Activated T-cell treated with anti-CD3 and anti-CD28 coated beads, Interleukin-2, amount 50 U/mL, for 48 hours (primary cell): ENCODE measurements at places on chromosomes 13 and 19.

- DNase-seq = no peak
Measured at GRCh38 chr19:4622695-4623421, 16.5 kb upstream of the TNFAIP8L1 start.

- DNase-seq = no peak
Measured at GRCh38 chr19:33226550-33227241, 1.0 kb upstream of the SLC7A10 start.

DNA sequence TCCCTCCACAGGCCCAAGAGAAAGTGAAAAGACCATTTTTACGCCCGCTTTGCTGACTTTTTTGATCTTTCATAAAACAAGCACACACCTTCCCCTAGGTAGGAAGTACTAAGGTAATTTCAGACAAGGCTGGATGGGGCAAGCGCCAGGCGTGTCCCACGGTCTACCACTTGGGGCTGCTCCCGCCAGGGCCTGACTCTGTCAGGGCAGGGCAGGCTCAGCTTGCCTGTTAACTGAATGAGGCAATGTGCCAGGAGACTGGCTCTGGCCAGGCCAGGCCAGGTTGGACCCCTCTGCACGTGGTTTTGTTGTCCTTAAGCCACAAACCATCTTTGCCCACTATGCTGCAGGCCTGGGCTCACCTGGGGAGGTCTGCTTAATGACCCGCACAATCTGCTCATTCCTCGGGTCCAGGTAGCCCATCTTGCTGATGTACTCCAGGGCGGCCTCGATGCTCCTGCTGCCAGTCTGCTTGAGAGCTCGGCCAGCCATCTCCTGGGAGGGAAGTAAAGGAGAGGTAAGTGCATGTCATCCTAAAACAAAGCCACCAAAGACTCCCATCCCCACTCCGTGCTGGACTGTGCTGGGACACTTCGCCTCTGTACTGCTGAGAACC is 70.4 kb downstream of the LATS2 start:
- DNase-seq = no peak

DNA sequence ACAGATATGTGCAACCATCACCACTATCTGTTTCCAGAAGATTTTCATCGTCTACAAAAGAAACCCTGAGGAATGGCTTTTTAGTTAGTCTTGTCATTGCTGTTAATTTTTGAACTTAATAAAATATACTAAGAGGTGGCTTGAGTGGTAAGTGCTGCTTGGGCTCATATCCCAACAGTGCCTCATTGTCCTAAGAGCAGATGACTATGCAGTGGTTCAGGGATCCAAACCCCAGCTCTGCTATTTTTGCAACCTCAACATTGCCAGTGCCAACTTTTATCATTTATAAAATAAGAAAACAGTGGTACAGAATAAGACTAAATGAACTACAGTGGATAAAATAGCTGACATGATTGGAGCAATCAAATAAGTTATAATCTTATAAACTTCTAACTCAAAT is 123.2 kb upstream of the SLC7A1 start:
- no peak for DNase-seq

DNA sequence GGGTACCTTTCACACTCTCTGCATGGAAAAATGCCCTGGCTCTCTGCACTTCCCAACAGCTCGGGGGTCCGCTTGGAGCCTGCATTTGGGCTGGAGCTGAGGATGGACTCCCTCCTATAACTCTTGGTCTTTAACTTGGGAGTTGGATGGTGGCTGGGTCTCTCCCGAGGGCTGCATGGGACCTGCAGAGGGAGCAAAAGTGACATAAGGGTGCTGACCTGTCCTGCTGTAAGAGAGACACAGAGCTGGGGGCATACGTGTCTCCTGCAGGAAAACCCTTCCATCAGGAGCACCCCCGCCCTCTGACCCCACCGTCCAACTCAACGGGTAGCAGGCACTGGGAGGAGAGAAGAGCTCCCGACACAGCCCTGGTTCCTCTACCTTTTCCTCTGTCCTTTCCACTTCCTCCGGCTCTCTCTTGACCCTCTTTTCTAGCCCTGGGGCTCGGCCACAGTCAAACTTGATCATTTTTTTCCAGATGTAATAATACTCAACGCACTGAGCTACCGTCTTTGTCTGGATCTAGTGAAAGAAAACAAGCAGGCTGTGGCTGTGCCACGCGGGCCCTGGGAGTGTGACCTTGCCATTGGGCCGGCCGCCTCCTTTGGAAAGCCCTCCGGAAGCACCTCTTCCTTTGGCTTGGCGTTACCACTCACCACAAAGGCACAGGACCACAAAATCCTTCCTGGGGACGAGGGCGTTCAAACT is 6.8 kb upstream of the NAPA start:
- DNase-seq = no peak

GRCh38 chr19:38650911-38651584 is 3.6 kb downstream of the ACTN4 start:
- DNase-seq = no peak

DNA sequence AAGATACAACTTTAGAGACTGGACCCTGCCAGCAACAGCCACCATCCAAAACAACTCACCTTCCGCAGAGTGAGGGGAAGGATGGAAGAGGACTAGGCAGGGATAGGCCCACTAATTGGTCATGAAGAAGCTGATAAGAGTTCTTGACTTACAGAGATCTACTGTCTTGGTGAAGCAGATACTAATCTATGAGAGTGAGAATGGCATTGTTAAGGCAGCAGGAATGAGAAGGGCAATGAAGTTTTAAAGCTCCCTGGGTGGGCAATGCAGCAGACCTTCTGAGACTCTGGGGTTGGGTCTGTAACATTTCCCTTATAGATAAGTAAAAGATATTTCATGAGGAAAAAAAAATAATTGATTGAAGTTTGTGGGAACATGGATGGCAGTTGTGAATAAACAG is 63.7 kb downstream of the KLF12 start:
- DNase-seq = no peak

DNA sequence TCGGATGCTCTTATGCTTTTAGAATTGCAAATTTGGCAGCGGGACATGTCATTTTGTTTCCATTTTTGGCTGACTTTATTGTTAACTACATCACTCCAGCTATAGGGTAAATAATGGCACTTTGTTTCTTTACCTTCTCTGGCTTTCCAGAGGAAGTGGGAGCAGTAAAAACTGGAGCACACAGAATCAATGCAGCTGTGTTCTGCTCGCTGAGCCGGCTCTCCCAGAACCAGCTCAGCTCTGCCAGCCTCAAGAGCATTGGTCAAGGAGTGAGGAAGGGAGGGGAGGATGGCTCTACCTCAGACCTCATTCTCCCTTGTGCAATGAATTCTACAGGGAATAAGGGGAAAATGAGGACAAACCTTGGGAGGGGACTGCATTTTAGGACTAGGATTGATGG is 50.5 kb upstream of the SPATA13 start:
- DNase-seq = no peak

GRCh38 chr19:39428283-39429112 is 7.3 kb downstream of the RPS16 start:
- DNase-seq = no peak
